Stimulated activated CD4-positive, alpha-beta T cell treated with anti-CD3 and anti-CD28 coated beads, Interleukin-15, amount 100 ng/mL, for 48 hours (primary cell): ENCODE measurements at places on chromosomes 6 and 20.

- no peak for DNase-seq
These were observed 1418.7 kb downstream of the GRIK2 start for GRCh38 chr6:102812242-102812641.

DNA sequence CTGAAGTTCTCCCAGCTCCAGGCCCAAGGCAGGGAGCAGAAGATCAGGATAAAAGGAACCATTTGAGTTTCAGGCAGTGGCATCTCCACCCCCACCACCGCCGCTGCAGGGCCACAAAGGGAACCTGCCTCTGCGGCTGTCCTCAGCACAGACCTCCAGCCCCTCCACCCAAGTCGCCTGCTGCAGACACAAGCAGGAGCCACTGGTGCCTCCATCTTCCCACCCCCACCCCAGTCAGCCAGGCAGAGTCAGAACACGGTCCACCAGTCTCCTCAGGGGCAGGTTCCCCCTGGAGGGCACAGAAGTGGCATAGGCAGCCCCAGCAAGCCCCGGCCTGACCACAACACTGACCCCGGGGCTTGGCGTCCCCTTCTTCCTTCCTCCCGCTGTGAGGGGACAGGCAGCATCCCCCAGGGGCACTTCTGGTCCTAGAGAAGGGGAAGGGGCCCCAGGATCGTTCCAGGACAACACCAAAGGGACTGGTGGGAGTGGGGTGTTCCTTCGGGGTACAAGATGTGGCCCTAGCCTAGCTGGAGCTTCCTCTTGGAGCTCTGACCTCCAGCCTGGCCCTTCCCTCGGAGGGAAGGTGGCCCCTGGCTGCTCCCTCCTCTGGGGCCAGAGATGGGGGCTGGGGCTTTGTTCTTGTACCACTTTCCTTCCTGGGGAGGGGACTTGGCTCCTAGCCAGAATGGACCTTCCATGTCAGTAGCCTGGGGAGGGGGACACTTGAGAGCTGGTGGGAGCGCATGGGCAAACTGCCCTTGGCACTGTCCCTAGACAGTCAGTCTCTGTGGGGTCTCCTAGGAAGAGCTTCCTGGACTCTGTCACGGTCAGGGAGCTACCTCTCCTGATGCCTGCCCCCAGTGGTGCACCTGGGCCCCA, 36.0 kb downstream of the YTHDF1 start:
- DNase-seq: no peak

GRCh38 chr20:10221021-10221420, 2.4 kb downstream of the SNAP25 start:
- no peak for DNase-seq

- no peak for DNase-seq
These were observed 58.7 kb downstream of the EDN1 start for GRCh38 chr6:12348530-12349511.

DNA sequence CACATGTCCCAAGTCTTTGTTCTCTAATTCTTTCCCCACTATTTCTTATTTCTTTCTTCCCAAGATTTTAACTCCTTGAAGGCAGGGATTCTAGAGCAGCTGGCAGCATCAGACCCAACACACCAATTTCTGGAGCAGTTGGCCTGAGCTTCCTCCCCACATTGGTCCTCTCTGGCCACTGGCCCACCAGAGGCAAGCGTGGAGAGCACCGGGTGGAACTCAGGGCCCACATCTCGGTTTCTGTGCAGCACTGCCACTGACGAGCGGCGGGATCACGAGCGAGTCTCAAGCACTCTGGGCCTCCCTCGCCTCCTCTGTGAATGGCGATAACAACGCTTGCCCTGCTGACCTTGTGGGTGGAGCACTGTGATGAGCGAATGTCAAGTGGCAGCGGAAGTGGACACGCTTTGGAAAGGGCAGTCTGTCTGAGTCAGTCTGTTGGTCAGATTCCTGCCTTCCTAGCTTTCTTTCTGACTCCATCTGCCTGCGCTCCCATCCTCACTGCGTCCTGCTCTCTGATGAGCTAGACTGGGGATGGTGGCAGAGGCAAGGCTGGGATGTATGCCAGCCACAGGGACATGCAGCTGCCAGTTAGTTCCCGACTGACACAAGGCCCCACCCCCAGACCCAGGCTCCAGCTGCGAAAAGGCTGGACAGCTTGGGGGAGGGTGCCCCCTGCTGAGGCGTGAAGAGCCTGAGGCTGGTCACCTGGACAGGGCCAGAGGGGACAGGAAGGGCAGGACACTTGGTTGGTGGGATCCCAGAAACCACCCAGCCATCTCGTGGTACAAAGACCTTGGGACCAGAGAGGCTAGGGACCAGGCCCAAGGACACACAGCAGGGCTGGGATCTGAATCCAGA, 4.5 kb upstream of the SPDEF start:
- no peak for DNase-seq

DNA sequence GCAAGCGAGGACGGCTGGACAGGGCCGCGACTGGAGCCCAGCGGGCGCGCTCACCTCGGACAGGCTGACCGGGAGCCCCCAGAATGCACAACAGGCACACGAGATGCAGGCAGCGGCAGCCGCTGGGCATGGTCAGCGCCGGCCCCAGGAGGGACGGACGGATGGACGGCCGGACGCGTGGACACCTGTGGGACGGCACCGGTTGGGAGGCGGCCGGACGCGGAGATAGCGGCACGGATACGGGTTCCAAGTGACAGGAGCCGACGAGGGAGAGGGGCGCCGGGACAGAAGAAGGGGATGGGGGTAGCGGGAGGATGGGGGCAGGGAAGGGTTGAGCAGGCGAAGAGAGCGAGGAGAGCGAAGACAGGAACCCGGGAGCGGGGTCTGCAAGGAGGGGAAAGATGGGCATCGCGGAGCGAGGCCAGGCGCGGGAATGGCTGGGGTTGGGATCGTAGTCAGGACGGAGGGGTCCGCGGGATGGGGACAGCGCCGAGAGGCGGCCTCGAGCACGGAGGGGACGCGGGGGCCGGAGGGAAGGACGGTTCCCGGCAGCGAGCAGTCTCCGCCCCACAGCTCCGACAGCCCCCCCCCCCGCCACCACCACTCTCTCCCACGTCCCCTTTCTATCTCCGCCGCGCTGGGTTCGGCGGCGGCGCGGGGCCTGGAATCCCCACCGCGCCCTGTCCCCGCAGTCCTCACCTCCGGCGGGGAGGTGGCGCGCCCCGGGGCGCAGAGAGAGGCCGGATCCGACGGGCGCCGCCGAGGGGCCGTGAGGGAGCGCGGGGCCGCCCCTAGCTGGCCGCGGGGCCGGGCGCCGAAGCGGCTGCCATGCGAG, 435 bp downstream of the DLK2 start:
- no peak for DNase-seq

DNA sequence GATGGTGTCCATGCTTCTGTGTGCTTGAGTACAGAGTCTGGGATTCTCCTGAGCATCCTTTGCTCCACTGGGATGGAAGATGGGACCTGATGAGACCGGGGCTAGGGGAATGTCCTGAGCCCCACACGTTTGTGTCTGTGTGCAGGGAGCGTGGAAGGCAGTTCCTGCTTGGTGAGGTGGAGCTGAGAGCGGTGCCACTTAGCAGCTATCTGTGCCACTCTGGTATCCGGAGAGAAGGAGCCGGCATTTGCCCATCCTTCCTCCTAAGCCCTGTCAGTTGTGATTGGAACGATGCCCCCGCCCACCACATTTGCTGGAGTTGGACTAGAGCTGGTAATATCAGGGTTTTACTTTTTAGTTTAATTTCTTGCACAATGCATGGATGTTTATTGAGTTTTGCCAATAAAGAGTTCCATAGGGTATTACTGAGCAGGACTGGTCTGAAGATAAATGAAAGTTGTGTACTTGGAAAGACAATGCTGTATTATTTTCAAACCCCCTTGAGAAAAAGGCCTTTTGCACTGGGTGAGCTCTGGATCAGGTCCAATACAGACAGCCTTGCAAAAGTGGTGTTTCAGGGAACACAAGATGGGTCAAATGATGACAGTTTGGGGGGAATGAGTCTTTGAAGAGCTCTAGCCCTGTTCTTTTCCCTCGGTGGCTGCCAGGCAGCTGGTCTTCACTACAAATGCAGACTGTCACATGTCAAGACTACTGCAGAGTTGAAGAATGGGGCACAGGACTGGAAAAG, 130.8 kb downstream of the SYCP2 start:
- DNase-seq: no peak

DNA sequence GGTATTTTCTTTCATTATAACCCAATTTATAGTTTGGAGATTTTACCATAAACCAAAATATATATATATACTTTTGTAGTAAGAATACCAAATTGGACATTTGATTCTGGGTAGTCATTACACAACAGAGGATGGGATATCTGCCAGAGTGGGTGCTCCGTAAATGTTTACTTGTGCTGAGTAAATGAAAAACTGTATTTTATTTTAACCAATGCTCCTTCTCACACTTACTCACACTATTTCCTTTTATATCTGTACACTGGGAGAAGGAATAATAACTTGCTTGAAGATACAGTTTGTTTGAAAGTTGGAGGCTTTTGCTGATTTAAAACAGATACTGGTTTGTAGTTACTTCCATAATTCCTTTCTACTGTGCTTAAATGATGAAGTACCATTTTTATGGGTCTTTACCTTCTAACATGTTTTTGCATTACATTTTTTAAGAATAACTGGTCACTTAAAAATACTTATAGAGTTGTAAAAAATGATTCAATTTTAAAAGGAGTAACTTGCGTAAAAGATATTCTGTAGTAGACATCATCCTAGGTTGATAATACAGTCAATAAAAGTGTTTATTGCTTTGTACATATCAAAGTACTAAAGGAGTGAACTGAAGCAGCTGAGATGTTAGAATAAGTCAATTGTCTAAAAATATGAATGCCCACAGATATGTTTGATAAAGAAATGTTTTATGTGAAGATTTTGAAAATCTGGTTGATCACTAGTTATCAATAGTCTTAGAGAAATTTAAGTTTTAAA, 411.7 kb downstream of the UTRN start:
- DNase-seq: no peak

GRCh38 chr6:161369339-161369738, 95.5 kb upstream of the AGPAT4 start:
- no peak for DNase-seq

GRCh38 chr6:52505726-52506409, 71.0 kb downstream of the TRAM2 start:
- DNase-seq: no peak

GRCh38 chr6:113967777-113968176, 3.2 kb downstream of the HDAC2 start:
- DNase-seq: no peak

GRCh38 chr20:20864351-20865096, 152.1 kb upstream of the RALGAPA2 start:
- no peak for DNase-seq

DNA sequence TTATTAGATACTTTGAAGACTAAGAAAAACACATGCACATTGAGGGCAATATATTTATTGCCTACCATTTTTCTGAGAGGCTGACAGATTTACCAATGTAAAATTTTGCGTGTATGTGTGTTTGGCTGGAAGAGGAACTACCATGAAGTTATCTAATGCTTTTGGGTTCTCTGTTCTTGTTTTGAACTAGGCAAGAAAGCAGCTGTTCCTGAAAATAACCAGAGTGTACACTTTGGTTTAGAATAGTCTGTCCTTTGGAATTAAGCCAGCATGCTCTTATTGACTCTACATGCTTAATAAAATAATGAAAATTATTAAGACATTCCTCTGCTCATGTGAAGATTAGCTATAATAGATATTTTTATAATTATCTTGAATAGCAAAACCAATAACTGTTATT, 129.2 kb downstream of the MYB start:
- no peak for DNase-seq

DNA sequence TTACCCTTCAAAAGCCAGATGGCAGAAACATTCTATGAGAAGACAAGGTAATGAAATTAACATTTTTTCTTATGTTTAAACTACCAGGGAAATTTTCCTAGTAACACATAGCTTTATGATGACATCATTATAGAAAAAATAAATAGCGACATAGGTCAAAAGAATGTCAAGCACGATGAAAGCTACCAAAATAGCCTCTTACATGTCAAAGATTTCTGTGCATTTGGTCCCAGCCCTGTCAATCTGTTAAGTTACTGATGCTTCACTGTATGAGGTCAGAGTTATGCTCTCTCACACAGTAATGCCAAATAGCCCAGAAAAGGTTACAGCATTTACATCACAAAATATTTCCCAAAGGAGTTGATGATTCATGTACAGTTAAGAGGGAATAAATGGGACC, 199.8 kb upstream of the DEFB112 start:
- DNase-seq: no peak

DNA sequence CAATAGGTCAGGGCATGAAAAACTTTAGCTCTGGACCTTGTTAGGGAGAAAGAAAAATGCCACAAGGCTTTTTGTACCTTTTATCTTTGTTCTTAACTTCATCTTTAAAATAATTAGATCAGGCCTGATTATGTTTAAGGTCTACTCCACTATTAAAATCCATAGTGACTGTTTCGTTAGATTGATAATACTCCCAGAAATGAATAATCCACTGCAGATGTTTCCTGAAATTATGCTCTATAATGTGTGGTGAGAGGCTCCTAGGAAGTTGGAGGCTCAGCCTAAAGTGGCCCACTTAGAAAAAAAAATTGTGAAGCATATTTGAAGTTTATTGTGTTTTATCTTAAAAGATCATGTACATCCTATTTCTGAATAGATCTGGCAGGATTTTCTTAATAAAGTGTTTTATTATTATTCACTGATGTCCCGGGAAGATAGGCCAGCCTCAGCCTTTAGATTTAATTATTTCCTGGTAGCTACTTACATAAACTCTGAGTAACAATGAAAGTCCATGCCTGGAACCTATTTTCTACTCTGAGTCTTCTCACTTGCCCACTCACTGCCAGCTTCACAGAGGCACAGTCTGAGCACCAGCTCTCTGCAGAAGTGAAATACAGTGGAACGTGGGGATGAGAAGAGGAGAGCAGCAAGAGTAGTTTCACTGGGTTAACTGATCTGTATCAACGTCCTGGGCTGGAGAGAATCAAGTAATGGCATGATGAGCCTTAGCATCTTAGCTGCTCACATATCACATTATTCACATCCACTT, 126.8 kb upstream of the TMEM170B start:
- no peak for DNase-seq

GRCh38 chr6:136487759-136488425, 62.3 kb downstream of the MAP7 start:
- DNase-seq: no peak

DNA sequence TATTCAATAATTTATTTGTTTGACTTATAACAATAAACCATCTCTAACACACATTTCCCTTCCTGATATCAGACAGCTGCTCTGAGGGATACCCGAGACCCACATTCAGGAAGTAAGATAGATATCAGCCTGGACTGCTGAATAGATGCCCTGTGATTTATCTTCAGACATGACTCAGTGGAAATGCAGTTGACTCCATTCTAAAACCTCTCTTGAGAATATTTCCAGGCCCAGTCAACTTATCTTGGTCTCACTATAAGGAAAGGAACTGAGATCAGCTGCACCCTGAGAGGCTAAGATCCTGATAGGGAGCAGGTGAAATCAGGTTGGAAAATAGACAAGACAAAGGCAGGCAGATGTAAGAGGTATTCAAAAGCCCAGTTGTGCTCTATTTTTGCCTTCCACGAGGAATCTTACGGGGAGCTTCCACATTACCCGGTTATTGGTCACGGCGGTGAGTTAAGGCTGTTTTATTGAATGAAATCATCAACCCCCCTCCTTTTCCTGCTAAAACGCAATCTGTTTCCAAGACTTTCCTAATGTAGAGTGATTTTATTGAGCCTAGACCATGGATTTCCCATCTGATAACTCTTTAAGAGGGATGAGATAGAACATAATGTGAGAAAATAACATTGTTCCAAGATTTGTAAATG, 25.5 kb downstream of the C6orf15 start:
- DNase-seq: no peak

- DNase-seq: no peak
These were observed 15.7 kb downstream of the CNKSR3 start for GRCh38 chr6:154494592-154495311.

GRCh38 chr6:15504581-15505350, 158.1 kb downstream of the DTNBP1 start:
- DNase-seq: no peak

GRCh38 chr6:146545581-146545980, 1.9 kb downstream of the RAB32 start:
- no peak for DNase-seq
